Fibroblast of upper back skin (primary cell): ENCODE measurements at places on chromosomes 4 and X.

DNA sequence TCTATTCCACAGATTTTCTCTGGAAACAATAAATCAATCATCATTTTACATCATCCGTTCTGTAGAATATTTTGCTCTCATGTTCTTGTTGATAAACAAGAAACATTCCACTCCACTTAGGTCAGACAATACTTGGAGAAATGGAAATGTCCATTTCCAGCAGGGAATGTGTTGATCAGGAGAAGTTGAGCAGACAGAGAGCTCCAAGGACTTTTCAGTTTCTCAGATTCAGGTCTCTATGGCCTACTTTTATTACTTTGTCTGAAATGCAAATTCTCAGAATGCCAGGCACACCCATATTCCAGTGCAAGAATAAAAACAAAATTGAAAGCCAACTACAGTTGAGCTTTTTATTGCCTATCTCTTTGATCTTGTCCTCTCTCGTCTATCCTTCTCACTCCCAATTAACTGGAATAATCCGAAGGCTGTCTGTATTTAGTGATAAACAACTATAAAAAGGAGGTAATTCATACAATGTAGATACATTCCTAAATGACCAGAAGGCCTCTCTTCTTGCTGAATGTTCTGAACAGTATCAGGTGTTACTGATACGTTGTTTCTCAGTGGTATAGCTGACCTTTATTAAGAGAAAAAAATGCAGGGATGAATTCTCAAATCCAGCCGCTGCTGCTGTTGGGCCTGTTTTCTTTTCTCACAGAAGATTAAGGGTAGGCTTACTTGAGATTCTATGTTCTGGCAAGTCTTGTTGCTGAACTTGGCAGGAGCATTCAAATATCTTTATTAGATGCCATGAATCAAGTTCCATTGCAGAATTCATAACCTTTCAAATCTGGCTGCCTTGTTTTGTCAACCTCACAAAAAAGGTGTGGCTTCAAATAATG is 72.1 kb downstream of the HPGD start:
- DNase-seq: peak; percentile 21

- DNase-seq: no peak
Measured at GRCh38 chr4:41359422-41359775, 102.7 kb downstream of the UCHL1 start.

- DNase-seq: peak; percentile 2
Measured at GRCh38 chrX:149641432-149641831, 9.8 kb upstream of the TMEM185A start.

DNA sequence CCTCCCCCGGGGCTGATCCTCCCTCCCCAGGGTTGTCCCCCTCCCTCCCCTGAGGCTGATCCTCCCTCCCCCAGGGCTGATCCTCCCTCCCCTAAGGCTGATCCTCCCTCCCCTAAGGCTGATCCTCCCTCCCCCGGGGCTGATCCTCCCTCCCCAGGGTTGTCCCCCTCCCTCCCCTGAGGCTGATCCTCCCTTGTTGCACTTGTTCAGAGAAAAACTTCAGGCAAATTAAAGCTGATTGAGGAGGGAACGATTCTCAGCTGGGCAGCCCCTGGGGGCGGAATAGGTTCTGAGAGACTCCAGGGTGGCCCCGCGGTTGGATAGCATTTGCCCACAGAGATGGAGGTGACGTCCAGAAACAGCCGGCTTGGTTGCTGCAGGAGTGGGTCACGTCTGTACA is 110.7 kb upstream of the ADRA2C start:
- DNase-seq: no peak

DNA sequence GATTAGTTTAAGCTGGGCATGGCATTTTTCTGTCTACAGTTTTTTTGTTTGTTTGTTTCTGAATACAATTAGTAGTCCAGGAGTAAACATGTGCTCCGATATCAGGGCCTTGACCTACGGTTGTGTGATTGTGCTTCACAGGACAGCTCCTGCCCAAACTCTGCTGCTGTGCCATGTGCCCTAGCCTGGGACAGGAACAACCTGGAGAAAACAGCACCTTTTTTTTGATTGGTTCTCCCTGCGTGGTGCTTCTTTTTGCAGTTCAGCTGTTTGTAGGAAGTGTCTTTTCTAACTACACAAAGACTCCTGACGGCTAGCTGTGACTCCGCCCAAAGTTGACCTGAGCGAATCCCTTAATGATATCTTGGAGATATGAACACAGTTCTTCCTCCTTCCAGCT is 158.8 kb downstream of the ATP10D start:
- no peak for DNase-seq

GRCh38 chrX:22247169-22247568 is 25.5 kb upstream of the CBLL2 start:
- DNase-seq: peak; percentile 76

DNA sequence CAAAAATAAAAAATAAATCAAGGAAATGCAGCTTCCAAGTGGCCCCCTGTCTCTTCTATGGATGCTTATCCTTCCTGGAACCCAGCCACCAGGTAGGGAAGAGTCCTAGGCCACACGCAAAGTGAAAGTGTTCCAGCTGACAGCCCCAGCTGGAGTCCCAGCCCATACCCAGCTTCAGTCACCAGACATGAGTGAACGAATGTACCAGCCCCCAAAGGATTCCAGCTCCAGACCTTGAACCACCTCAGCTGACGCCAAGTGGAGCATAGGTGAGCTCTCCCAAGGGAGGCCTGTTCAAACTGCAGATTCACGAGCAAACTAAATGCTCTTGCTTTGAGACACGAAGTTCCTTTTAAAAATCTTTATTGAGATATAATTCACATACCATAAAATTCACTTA is 62.0 kb downstream of the BCOR start:
- DNase-seq: no peak

DNA sequence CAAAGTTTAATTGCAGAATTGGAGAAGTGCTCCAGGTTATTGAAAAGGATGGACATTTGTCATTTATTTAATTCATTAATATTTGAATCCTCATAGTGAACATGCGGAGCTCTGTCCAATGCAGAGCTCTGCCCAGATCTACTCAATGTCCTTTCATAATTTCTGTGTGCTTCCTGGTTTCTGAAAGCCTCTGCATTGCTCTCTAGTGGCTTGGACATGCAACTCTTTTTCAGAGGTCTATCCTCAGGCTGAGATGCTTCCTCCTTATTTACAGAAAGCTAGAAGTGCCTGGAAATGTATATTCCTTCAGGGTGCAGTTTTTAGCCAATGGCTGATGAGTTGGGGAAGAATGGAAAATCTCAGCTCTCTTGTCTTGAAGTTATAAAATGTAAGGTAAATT is 786.1 kb upstream of the AADAT start:
- DNase-seq: no peak

- DNase-seq: peak; percentile 44
Measured at GRCh38 chrX:115560211-115560977, 580 bp upstream of the PLS3 start.

DNA sequence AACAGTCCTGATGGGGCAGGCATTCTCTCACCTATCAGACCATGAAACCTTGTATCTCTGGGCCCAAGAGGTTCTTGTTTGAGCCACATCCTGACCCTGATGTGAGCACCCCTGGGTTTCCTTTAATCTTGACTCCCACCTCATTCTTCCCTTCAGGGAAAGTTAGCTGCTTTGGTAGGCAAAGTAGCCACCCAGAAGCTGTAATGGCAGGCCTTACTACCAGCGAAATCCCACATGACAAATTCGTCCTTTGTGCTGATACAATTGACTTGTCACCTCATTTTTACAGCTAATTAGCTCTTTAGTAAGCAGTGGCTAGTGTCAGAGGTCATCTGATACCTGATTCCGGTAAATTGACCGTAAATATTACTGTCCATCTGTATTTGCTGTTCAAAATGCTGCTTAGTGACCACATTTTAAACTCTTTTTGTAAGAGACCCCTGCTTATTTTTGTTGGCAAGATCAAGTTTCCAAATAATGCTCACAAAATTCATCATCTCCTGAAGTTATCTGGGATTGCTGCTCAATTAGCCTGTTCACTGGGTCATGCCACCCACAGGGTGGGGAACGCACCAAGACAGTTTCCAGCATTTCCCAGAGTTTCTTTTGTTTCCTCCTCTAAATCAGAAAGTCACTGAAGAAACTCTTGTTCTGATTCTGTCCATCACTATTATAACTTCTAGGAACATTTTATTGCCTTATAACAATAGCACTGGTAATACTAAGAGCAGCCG is 329.7 kb downstream of the GPAT3 start:
- DNase-seq: no peak

GRCh38 chr4:31360786-31361185 is 640.6 kb downstream of the PCDH7 start:
- DNase-seq: peak; percentile 96

- no peak for DNase-seq
Measured at GRCh38 chr4:164770010-164770724, 16.2 kb downstream of the SMIM31 start.

GRCh38 chr4:24103434-24104157 is 213.7 kb upstream of the PPARGC1A start:
- DNase-seq: peak; percentile 31

DNA sequence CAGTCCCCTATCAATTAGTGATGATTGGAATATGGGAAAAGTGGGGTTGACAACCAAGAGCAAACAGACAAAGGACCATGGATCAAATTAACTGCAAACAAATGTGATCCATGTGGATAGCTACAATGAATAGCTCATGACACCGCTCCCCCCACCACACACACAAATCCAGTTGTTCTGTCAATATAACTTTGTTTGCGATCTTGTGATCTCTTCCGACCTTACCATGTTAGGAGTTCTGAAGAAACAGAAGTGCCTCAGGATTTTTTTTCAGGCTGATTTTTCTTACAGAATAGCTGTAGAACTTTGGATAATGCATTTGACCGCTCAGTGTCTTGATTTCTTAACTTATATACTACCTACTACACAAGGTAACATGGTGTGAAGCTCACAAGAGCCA is 116.6 kb downstream of the SH2D1A start:
- no peak for DNase-seq

- no peak for DNase-seq
Measured at GRCh38 chr4:4296283-4296846, 6.3 kb downstream of the ZBTB49 start.

DNA sequence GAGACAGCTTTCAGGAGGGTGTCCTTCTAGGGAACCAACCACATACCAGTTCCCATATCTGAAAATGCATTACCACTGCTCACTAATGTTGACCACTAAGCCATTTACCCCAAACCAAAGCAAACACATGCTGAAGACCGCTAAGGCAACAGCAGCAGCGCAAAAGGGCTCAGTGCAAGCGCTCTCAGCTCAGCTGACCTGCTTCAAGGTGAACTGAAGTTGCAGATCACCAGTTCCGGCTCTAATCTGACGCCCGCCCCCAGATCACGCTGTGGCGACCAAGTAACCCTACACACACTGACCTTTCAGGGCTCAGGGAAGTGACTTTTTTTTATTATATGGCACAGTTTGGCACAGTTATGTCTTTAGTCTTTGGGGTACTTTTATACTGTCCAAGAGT is 5.8 kb downstream of the MECP2 start:
- DNase-seq: no peak

GRCh38 chr4:73916172-73916925 is 47.2 kb downstream of the CXCL1 start:
- no peak for DNase-seq

DNA sequence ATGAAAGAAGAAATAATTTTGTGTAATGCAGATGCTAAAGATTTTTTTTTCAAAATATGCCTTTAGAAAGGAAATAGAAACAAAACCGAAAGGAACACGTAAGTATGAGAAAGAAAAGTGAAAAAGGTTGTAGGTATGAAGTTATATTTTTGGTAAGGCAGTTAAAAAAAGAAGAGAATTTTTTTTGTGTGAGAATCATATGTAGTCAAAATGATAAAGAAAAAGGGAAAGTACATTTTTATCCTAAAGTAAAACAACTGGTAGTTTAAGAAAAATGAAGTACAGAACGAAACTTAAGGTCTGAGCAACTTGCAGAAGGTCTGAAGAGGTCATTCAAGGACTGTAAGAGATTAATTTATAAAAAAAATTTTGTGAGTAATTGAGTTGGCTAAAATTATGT is 164.0 kb upstream of the TRAM1L1 start:
- no peak for DNase-seq

DNA sequence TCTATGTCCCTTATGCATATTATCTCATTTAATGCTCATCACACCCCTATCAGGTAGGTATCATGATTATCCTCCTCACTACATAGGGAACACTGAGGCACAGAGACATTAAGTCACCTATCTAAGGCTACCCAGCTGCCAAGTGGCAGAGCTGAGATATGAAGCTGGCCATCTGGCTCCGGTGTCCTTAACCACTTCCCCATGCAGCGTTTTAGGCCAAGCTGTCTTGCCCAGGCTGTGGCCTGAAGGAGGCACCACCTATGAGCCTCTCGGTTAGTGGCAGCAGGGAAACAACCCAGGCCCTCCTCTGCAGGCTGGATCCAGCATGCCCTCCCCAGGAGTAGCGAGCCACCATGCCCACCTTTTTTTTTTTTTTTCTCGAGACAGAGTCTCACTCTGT is 16.3 kb downstream of the PJA1 start:
- DNase-seq: no peak

- DNase-seq: no peak
Measured at GRCh38 chrX:70479922-70480659, 35.5 kb downstream of the DLG3 start.

DNA sequence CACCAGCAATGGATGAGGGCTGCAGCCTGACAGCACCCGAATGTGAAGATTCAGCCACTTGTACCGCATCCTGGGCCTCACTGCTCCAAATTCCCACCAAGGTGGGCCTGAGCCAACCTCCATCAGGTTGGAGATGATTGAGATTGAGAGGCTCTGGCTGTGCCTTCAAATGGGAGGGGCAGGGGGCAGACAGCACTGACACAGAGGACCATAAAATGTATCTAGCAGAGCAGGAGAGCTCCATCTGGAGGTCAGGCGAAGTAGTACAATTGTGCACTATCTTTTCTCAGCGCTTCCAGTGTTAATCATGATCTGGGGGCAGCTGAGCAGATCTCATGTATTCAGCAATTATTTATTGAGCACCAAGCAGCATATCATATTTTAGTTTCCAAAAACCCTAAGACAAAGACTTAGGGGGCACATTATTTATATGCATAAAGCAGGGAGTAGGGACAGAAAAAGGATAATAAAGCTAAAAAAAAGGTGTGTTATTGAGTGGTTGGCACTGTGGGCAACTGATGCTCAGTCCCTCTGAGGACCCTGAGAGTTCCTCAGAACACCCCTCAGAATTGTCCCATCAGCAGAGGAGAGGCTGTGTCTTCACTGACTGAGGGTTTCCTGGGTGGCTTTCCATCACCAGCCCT is 31.6 kb upstream of the C1QTNF7 start:
- peak; percentile 61 for DNase-seq

GRCh38 chrX:43968359-43968781 is 4.8 kb downstream of the NDP start:
- no peak for DNase-seq

DNA sequence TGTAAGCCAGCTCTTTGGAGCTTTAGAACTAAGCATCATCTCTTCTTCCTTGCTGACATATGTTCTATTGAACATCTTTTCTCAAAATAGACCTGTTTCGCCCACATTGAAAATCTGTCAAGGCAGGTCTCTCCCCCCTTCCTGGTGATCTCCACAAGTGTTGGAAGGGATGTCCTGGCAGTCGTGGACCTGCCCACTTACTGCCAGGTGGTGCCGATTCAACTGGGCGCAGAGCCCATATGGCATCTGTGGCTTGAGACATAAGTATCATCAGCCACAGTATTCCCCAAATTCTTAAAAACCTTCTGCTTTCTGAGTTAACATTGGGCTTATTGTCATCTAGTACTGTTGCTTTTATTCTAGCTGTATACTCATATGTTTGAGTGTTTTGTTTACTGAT is 969.3 kb upstream of the FTHL17 start:
- DNase-seq: no peak

- DNase-seq: no peak
Measured at GRCh38 chr4:75514949-75515612, 808 bp downstream of the THAP6 start.
